ENCODE measurements at places on chromosomes 6 and 20. TPM values are rescaled to one million over a fixed set of nuclear protein-coding genes. Genes with fewer than 3 reads are reported as not detected.

The ACTL10 gene
- total RNA-seq: 1.5 TPM

GRCh38 chr20:8874437-8874836, 194.4 kb upstream of the PLCB4 start:
- no peaks in the 10 kb centered on the region for H3K36me3 ChIP-seq
- no peak for DNase-seq
- H3K4me3 ChIP-seq: no peak overlapping the region
- no peaks in the 10 kb centered on the region for H3K27me3 ChIP-seq
- H3K4me1 ChIP-seq: peaks cover 6% of the 10 kb centered on the region
- no peak overlapping the region for H3K27ac ChIP-seq

The MLIP gene
- total RNA-seq: not detected

DNA sequence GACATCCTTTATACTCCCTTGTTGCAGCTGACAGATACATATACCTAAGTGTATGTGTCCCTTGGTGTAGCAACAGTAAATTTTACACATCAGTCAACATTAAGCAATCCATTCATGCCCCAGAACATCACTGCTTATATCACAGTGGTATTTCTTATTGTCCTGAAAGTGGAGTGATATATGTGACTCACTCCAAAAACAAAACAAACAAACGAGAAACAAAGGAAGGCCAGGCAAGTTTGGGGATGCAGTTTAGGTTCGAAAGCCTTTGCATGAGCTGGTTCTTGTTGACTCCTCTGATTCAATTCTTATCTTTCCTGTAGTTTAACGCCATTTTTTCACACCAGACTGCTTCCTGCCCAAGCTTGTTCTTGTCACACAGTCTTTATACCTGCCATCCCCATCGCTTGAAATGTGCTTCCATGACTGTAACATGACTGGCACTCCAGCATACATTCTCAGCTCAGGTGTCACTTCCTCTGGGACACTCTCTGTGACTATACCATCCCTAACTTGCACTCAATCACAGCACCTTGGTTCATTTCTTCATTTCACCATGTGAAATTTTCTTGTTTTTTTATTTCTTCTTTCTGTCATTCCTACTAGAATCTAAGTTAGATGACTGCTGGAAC, 125.0 kb upstream of the TSHZ2 start:
- H3K36me3 ChIP-seq: no peaks in the 10 kb centered on the region
- no peak overlapping the region for H3K27ac ChIP-seq
- H3K4me3 ChIP-seq: no peak overlapping the region
- H3K27me3 ChIP-seq: no peaks in the 10 kb centered on the region

DNA sequence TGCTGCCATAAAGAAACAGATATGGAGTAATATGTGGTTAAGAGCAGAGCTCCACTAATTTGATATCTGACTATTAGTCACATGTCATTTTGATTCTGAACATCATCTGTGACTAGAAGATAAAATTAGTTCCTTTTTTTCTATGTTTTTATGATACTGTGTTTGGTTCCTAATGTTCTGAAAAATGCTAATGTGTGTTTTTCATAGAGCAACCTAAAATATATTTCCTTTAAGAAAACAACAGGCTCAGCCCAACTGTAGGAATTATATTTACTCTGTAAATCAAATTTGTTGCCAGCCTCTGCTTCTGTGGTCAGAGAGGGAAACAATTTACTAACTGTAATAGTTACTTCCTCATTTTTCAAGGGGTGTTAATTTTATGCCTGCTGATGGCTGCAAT, 33.3 kb upstream of the TXLNB start:
- no peak overlapping the region for H3K27ac ChIP-seq
- DNase-seq: no peak
- H3K27me3 ChIP-seq: no peaks in the 10 kb centered on the region
- no peak overlapping the region for H3K4me3 ChIP-seq
- H3K4me1 ChIP-seq: no peaks in the 10 kb centered on the region
- H3K36me3 ChIP-seq: no peaks in the 10 kb centered on the region

The ZKSCAN3 gene
- total RNA-seq: 2.9 TPM

GRCh38 chr6:2917065-2917464, 14.0 kb upstream of the SERPINB9 start:
- no peak overlapping the region for H3K4me3 ChIP-seq
- H3K36me3 ChIP-seq: no peaks in the 10 kb centered on the region
- no peak for DNase-seq

GRCh38 chr6:148932731-148933130, 185.9 kb downstream of the UST start:
- no peak overlapping the region for H3K4me3 ChIP-seq
- H3K36me3 ChIP-seq: no peaks in the 10 kb centered on the region
- H3K27ac ChIP-seq: no peak overlapping the region
- H3K27me3 ChIP-seq: no peaks in the 10 kb centered on the region
- H3K4me1 ChIP-seq: peaks cover 17% of the 10 kb centered on the region

- DNase-seq: peak; percentile 64
- peaks cover 36% of the 10 kb centered on the region for H3K4me1 ChIP-seq
- H3K4me3 ChIP-seq: no peak overlapping the region
These were observed 16.4 kb upstream of the SPO11 start for GRCh38 chr20:57313230-57313629.
